NCI-H510A (cell line): ENCODE measurements at places on chromosomes 12 and 14.
A peak's percentile ranks its signal among the peaks of the same experiment; 100 is the strongest.

- no peak for DNase-seq
Measured at GRCh38 chr12:45304514-45305178, 88.8 kb downstream of the ANO6 start.

GRCh38 chr12:97912943-97913342 is 450.3 kb downstream of the RMST start:
- DNase-seq, result no peak

GRCh38 chr14:20610002-20610765 is 19.0 kb upstream of the RNASE12 start:
- DNase-seq, result peak; percentile 16

DNA sequence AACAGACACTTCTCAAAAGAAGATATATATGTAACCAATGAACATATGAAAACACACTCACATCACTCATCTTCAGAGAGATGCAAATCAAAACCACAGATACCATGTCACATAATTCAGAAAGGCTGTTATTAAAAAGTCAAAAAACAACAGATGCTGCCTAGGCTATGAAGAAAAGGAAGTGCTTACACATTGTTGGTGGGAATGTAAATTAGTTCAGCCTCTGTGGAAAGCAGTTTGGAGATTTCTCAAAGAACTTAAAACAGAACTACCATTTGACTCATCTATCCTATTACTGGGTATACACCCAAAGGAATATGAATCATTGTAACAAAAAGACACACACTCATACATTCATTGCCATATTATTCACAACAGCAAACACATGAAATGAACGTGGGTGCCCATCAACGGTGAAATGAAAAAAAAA is 35.1 kb downstream of the EIF2S3B start:
- no peak for DNase-seq

- no peak for DNase-seq
Measured at GRCh38 chr12:89966495-89967240, 258.0 kb upstream of the ATP2B1 start.

DNA sequence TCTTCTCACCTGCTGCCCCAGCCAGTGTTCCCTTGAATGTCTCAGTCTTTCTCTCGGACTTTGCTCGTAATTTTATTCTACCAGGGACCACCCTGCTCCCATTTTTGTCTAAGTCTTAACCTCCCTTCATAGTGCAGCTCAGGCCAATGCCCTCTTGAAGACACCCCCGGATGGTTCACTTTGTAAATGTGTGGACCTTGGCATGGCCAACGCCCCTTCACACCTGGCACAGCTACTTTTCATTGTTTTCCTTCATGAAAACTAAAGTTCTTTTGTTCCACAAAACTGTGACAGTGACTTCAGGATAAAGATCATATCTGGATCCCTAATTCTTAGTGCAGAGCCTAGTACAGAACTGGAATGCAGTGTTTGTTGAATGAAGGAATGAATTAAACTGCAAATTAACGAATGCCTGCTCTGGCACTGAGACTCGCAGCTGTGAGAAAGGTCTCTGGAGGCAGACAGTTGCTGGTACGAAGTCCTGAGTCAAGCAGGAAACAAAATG is 3.5 kb upstream of the RNASE4 start:
- DNase-seq, result no peak

DNA sequence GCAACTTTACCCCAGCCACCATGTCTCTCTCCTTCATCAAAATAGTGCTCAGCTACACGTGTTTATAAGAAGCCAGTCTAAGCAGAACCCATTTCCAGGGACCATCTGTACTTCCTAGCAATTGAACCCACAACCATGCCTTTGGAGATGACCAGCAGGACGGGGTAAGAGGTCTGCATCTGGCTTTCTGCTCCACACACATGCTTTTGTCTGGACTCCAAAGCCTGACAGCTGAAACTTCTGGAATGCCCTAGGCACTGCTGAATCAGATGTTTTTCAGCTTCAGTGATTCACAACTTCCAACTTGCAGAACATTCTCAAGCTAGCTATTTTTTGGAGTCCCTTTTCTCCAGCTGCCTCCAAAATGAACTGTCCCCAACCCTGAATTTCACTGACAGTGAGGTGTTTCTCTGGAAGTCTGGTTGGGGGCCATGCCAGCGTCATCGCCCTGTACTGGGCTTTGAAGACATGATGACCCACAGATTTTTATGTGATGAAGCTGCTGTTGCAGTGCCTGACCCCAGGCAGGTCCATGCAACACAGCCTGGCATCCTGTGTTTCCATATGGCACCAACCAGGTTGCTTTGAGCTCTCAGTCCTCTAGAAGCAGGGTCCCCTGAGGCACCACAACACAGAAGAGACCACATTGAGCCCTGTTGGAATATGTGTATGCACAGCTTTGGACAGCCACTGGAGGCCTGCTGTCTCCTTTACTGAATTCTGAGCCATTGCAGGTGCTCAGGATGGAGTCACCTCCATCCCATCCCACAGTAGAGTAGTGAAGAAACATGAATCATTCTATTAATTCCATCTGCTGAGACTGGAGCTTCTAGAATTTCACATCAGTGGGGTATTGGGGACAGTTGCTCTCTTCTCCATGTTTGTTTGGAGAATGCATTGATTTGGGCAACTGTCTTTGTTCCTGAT is 80.2 kb downstream of the NUAK1 start:
- no peak for DNase-seq

DNA sequence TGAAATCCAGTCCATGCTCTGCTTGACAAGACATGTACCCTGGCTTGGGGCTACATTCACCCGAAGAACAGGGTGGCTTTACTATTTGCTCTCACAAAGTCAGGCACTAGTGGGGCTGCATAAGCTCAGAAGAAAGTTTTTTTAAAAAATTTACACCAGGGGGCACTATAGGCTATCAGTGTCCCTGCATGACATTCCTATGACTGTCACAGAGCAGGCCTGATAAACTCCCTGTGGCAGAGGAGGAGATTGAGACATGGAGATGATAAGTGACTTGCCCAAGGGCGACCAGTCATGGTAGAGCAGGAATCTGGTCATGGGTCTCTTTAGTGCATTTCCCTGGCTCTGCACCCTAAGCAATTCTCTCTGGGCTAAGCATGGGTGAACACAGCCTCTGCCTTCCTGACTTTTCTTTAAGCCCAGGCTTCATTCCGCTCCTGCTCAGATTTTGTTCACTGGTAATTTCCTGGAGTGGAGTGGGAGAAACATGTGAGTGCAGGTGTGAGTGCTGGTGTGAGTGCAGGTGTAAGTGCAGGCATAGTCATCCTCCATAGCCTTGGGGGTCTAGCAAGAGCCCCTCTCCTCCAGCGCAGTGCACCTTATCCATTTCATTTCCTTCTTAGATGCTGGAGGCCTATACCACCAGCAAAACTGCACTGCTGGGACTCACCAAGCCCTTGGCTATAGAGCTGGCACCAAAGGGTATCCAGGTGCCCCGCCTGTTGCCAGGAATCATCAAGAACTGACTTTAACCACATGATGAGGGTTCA is 91.6 kb downstream of the DHRS2 start:
- no peak for DNase-seq

DNA sequence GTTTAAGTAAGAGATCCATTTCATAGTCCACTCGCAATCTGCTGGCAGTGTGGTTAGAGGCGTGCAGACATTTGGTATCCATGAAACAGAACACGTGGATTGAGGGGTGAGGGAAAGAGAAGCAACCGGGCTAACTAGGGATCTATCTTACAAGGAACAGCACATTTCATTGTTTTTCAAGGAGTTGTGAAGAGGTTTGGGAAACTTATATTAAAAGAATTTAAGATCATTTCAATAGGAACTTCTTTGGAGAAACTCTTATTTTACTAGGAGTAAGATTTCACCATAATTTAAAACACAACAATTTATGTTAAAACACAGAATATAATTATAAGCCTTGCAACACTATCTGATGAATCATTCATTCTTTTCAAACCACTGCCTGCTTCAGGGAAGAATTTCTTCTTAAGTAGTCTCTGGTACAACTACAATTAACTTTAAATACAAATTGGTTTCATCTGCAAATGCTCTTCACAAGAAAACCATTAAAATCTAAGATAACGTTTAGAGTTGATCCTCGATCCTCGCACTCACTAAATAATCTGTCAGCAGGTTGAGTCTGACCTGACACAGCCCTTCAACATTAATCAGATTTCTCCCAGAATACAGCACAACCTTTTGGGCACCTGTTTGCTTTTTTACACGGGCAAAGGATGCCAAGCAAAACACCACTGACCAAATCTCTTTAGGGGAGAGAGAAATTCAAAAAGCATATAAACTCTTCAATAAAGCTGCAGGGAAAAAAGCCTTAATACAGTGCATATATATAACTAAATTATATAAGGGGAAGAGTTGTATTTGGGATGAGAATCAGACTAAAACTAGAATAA is 27.3 kb downstream of the PPTC7 start:
- no peak for DNase-seq

DNA sequence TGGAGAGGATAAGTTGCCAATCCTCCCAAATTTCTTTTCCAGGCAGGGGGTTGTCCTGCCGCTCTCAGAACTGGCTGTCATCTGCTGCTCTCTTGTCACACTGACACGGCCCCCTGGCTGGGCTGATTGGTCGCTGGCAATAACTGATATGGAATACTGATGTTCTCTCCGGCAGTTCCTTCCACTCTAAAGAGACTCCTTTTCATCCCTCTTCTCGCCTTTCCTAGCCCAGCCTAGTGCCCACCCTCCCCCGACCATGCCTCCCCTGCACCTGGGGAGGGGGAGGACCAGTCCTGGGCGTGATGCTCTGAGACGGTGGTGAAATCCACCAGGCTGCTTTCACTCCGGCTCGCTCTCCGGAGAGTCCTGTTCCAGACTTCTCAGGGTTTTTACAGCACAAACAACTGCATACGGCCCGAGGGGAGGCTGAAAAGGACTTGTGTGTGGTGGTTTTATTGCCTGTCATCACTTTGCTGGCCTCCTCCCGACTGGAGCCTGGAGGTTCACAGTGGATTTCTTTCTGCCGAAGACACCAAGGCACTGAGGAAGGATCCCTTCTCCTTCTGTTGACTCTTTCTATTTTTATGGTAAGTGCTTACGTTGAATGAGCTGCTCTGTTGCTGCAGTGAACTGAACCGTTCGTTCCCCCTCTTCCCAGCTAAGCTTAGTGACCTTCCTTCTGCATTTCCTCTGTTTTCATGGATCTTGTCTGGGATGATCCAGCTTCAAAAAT is at the start of gene ANO4:
TSS of gene ANO4 (plus strand) at position 336 of the 733 bp plus-strand sequence. CDS start 107,010 bp downstream, outside the sequence.
- DNase-seq, result no peak

GRCh38 chr12:104604070-104604994 is 147.6 kb downstream of the CHST11 start:
- DNase-seq, result no peak

DNA sequence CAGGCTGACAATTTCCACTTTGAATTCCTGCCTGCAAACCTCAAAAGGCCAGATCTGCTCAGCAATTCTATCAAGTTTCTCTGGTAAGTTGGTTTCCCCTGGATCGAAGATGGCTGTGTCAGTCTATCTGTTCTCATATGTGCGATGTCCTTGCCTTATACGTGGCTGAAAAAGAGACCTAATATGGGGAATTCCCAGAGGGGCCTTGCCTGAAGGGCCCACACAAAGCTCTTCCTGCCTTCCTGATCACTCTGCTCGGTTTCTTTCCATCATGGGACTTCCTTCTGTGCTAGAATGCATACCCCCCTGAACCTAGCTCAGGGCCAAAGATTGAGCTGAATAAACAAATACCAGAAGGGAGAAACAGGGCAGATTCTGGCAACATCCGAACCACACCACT is 13.2 kb downstream of the TCL1B start:
- DNase-seq, result no peak

DNA sequence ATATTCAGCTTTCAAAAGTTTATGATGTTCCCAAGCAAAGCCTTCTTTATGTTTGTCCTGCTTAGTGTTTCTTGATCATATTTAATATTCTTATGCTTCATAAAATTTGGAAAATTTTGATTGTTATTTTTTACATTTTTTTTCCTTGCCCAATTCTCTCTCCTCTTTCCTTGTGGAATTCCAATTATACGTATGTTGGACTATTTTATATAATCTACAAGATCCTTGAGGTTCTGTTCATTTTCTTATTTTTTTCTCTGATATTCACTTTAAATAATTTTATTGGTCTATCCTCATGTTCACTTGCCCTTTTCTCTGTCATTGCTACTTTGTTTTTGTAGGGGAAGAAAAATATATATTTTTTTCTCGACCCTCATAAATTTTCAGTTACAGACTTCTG is 167.7 kb downstream of the DYRK2 start:
- DNase-seq, result no peak

- DNase-seq, result no peak
Measured at GRCh38 chr14:68444449-68445168, 348.3 kb downstream of the ZFP36L1 start.

GRCh38 chr14:70660967-70661893 is 19.5 kb downstream of the TTC9 start:
- no peak for DNase-seq
